ENCODE measurements at places on chromosomes 7 and 10.

- DNase-seq: no peak
Measured at GRCh38 chr7:40551685-40552576, 417.1 kb downstream of the SUGCT start.

DNA sequence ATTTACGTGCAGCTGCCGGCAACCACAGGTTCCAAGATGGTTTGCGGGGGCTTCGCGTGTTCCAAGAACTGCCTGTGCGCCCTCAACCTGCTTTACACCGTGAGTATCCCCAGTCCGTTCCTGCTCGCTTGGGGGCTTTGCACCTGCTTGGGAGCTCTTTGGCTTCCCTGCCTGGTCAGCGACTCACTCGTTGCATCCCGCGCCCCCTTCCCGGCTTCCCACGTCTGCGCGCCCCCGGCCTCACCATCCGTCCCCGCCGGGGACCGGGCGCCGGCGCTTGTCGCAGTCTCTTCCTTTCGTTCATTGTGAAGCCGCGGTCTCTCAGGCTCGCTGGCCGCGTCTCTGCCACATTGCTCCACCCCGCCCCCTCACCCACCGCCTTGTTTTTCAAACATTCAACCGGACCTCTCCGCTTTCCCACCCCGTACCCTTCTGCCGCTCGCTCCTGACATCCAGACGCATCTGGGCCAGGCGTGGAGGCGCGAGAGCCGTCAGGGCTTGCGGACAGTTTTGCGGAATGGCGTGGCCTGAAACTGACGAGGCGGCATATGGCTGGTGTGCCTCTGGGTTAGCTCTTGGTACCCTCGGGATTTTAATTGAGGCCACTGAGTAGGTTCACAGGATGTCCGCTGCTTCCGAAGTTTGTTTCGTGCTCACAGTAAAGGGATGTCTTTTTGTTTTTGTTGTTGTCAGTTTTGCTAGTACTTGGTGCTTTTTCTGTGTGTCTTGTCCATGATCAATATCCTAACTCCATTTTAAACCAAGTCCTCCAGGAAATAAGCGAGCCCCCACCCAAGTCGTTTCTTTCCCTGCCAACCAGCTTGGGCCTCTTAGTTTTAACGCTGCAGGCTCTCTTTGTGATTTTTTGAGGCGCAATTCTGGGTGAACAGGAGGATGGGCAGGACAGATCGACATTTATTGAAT lies 639 bp downstream of the TSPAN13 start:
- peak; percentile 64 for DNase-seq

DNA sequence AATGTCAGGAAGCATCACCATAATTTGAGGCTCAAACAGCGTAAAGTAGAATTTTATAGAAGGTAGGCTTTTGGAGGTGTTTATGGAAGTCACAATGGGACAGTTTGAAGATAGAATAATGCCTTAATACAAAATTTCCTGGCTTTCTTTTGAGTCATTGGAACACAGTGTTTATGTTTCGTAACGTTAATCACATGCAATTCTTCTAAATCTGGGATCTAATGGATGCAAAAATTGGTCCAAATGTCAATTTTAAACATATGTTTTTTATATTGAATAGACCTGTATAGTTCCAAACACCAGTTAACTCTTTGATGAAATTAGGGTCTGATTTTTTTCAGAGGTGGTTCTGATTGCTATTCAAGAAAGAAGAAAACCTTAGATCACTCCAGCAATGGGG lies 86.5 kb upstream of the HPS1 start:
- DNase-seq: no peak

DNA sequence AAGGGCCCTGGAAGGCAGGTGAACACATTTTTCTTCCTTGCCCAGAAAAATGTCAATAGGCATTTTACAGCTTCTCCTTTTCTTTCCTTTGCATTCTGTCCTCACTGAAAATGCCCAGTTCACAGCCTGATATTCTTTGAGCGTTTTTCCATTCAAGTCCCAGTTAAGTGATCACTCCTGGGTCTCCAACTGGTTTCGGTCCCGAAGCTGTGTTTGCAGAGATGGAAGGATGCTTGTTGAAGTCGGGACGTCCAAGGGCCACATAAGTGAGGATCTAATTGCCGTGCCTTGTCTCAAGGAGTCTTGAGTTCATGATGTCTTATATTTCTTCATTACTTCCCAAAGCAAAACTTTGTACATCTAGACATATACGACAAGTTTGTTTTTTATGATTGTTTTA lies 208.7 kb upstream of the PRKCQ start:
- no peak for DNase-seq

DNA sequence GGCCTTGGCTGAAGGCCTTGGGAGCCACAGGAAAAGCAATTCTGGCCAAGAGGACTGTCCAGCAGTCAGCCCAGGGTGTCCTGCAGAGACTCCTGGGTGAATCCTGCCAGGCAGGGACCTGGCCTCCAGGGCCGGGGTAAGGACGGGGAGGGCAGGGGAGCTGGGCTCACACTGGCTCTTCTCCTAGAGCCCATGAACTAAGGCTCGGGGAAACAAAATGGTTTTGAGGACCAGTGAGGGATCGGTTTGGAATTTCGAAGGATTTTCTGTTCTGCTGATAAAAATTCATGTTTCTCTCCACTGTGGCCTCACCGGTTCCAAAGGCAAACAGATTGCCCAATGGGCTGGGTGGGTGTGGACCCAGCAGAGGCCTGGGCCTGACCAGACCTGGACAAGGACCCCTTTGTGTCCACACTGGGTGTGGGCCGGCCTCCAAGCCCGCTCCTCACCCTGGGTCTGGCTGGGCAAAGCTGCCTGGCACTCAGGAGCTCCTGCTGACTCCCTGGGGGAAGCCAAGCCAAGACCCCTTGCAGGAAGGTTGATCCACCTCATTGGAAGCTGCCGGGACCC lies 27.3 kb downstream of the FAM20C start:
- DNase-seq: no peak

GRCh38 chr10:28533186-28533564 lies 257 bp downstream of the WAC start:
- DNase-seq: no peak

DNA sequence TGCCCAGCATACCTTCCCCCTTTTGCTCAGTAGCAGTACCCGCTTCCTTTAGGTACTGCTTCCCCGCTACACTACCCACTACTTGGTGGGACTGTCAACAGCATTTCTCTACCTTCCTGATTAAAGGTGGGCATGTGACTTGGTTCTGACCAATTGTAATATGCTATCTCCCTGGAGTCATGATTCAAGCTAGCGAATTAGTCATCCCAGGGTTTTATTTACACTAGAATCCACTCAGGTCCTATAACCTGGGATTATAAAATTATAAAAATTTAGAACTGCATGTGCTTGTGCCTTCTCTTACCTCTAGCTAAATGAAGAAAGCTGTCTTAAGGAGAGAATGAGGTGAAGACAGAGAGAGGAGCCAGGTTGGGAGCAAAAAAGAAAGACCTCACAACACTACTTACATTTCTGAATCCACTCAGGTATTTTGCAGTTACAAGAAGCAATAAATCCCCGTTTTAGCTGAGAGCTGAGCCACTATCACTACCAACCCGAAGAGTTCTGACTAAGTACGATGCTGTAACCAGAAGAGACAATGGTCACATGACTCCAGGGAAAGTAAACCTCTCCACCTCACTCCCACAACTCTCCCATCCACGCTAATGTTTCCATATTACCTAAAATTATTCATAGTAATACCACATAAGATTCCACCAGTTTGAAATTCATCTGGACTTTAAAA lies 9.7 kb downstream of the GBX1 start:
- DNase-seq: no peak

GRCh38 chr7:47513741-47514241 lies 68.1 kb downstream of the TNS3 start:
- DNase-seq: no peak

- no peak for DNase-seq
Measured at GRCh38 chr7:127512663-127513062, 72.7 kb downstream of the GCC1 start.

DNA sequence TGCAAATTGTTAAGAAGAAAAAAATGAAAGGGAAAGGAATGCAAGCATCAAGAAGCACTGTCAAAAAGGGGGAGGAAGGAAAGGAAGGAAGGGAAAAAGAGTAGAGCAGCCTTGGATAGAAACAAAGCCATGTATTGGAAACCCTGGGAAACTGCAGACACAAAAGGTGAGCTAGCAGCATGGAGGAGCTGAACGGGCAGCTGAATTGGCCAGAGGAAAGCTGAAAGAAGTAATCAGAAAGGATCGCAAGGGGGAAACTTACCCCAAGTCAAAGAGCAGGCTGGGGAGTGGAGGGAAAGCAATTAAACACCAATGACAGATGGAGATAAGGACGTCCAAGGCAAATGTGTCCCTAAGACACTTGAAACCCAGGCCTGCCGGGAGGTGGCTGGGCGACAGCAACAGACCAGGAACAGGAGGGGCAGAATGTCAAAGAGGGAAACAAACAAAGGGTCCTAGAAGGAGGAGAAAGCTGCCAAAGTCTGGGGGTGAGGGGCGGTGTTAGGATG lies 93.8 kb upstream of the SVIL start:
- DNase-seq: no peak

GRCh38 chr10:128178302-128178958 lies 52.2 kb upstream of the MKI67 start:
- DNase-seq: peak; percentile 12

GRCh38 chr10:110009736-110010475 lies 2.1 kb downstream of the ADD3 start:
- no peak for DNase-seq

DNA sequence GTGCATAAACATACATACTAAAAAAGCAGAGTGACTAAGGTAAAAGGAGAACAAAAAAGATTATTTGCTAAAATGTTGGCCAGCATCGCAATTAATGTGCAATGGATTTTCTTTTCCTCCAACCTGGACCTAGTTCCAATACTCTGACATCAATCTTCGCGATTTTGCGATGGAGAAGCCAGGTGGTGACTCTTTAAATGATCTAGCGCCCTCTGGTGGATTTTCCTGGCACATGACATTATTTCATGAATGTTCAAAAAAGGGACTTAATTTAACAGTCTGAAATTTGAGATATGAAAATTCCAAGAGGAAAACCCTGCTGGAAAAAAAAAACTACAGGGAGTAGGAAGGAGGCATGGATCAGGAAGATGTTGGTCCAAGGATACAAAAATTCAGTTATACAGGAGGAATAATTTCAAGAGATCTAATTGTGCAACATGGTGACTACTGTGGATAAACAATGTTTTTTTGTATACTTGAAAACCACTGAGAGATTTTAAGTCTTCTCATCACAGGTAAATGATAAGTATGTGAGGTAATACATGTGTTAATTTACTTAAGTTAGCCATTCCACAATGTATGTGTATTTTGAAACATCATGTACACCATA lies 4.3 kb upstream of the KCNMA1 start:
- DNase-seq: peak; percentile 72

- no peak for DNase-seq
Measured at GRCh38 chr10:103692952-103693811, 162.2 kb downstream of the SH3PXD2A start.

DNA sequence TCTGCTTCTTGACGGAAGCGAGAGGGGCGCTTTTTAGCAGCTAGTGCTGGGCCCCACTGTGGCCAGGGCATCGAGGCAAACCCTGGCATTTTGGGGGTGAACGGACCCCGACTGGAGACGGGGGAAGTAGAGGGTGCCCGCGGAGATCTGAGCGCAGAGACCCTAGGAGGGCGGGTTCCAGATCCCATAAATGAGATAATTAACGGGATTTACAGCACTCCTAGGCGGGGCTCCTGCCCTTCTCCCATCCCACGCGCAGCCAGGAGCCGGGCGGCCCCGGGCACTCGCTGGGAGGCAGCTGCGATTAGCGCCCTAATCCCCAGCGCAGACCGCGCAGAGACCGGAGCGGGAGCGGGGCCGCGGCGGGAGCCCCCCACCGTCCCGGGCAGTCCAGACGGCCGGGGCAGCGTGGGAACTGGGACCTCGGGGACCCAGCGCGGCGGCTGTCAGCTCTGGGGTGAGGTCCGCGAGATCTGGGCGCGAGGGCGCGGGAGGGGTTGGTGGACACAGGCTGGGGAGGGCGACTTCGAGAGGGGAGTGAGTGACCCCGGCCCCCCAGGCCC lies 735 bp downstream of the JCAD start:
- DNase-seq: peak; percentile 17

GRCh38 chr10:102644646-102645387 lies 538 bp downstream of the TRIM8 start:
- DNase-seq: peak; percentile 87

DNA sequence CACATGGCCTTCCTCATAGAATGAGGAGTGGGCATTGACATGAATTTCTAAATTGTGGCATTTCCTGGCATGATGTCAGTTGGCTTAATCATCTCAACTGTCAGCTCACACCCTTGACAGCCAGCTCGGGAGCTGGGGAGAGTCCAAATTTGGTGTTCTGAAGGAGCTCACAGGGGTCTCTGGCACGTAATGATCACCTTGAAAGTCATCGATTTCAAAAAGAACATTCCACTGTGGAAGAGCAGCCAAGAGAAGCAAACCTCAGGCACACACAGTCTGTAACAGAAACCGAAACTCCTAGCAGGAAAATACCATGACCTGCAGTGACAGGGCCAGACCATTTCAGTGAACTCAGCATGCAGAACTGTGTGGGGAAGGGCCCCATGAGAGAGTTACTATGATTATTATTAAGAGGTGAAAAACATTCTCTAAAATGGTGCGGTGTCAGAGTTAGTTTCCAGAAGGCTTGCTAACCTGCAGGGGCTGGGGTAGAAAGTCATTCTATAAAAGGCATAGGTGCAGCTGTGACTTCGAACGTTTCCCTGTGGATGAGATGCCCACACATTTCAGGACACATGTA lies 26.4 kb upstream of the KLF6 start:
- peak; percentile 73 for DNase-seq

- DNase-seq: no peak
Measured at GRCh38 chr7:155660758-155661093, 16.3 kb downstream of the RBM33 start.

GRCh38 chr7:17526621-17527020 lies 228.2 kb downstream of the AHR start:
- DNase-seq: no peak

Data from thyroid gland (tissue), 4 donors.